ENCODE measurements at places on chromosomes 1 and 21.

GRCh38 chr1:51044199-51044598, 57.8 kb upstream of the C1orf185 start:
- DNase-seq, result no peak

DNA sequence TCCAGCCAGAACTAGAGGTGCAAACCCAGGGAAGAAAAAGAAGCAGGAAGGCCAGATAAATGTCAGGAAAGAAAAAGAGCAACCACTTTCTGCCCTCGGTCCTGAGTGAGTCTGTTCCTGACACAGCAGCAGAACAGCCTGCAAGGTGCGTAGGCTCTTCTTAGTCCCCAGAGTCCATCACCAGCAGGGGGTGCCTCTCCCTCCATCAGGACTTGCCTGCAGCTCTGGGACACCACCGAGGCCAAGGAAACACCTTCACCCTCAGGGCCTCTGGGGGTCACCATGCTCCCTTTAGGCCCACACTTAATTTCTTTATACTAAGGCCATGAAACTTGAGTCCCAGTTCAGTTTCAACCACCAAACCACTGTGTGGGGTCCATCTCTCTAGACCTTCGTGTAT, 43.7 kb upstream of the NFASC start:
- DNase-seq, result no peak

- DNase-seq, result no peak
Observed at GRCh38 chr1:181160998-181161870, 72.7 kb downstream of the IER5 start.

DNA sequence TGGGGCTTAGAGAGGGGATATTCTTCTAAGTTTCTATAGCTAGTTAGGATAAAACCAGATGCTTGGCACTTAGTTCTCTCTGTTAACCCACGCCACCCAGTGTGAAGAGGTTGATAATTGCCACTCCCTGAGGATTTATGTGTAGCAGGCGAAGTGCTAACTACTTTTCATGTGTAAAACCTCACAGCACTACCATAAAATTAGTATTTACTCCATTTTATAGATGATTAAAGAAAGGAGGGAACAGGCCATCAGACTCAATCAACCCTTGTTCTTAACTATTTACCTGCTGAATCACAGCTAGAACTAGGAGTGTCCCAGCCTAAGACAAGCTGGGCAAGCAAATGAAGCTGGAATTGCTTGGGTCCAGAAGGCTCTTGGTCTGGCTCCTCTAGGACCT, 8.9 kb downstream of the LIN28A start:
- no peak for DNase-seq

DNA sequence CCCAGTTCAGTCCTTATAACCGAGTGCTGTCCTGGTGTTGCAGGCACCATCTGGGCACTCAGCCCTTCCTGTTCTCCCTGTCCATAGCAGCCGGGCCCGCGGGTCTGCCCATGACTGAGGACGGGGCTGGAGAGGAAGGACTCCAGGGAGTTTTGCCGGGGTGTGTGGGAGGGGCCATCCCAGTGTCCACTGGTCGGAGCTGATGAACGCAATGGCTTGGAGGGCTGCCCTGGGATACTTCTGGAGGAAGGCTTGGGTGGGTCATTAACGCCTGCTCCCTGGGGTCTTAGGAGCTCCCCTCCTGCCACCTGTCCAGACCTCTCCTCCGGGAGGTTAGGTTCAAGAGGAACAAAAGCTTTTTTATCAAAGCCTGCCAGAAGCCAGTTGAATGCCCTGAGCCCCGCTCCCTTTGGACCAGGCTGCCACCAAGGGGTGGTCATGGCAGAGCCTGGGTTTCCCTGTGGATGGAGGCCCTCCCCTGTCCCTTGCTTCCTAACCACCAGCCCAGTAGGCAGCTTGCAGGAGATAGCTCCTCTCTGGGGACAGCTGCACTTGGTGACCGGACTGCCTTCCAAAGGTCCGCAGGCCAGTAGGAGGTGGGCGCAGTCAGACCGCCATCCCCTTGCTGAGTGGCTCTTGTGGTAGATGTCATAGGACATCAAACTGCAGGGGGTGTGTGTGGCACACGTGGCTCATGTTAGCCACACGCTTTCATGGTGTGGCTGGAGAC, 61.3 kb downstream of the TRIM11 start:
- DNase-seq, result no peak

DNA sequence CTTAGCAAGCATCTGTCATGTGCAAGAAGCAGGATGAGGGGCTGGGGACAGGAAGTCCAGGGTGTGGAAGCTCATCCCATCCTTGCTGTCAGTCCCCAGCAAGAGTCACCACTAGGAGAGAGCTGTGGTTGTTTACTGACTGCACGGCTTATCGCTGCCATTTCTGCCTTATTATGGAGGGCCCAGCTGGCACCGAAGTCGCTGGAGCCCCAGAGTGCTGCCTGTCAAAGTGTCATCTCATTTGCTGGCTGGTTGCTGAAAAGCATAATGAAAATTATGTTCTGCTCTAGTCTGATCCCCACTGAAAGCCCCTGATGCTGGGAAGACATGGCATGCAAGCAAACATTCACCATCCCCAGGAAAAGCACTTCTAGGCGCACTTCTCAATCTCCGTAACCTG, 642.7 kb downstream of the NPHP4 start:
- no peak for DNase-seq

DNA sequence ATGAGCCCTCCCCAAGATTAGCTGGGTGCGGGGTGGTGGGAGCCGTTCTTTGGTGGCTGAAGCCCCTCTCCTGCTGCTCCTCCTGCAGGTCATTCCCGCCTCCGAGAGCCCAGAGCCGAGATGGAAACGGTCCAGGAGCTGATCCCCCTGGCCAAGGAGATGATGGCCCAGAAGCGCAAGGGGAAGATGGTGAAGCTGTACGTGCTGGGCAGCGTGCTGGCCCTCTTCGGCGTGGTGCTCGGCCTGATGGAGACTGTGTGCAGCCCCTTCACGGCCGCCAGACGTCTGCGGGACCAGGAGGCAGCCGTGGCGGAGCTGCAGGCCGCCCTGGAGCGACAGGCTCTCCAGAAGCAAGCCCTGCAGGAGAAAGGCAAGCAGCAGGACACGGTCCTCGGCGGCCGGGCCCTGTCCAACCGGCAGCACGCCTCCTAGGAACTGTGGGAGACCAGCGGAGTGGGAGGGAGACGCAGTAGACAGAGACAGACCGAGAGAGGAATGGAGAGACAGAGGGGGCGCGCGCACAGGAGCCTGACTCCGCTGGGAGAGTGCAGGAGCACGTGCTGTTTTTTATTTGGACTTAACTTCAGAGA, 448 bp downstream of the G0S2 start:
- no peak for DNase-seq

DNA sequence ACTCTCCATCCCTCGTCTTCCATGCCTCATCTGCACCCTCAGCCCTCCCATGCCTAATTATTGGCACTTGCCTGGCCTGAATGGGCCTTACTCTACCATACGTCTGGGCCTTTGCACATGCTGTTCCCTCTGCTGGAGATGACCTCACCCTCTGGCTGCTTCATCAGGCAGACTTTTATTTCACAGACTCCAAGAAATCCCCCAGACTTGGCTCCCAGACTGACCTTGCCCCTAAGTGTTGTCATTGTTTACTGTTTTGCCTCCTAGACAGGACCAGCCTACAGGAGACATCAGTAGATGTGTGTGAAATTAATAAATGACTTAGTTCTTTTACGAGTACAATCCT, 5.2 kb upstream of the AHDC1 start:
- no peak for DNase-seq

- no peak for DNase-seq
Observed at GRCh38 chr1:94778808-94779207, 41.3 kb upstream of the SLC44A3 start.

DNA sequence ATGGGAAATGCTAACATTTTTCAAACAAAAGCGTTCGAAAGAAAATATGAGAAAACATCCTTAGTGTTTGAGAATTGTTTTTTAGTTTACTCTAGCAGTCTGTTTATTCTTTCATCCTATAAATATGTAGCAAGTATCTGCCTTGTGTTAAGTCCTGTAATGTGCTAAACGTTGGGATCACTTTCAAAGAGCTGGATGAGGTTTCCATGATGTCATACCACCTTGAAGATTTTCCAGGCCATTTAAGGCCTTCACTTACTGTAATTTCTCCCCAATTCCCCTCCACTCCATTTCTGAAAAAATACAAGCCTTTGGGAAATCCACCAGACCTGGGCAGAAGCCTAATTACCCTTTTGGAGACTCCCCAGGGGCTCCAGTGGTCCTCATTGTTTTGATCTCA, 24.2 kb upstream of the CTBS start:
- DNase-seq, result no peak

DNA sequence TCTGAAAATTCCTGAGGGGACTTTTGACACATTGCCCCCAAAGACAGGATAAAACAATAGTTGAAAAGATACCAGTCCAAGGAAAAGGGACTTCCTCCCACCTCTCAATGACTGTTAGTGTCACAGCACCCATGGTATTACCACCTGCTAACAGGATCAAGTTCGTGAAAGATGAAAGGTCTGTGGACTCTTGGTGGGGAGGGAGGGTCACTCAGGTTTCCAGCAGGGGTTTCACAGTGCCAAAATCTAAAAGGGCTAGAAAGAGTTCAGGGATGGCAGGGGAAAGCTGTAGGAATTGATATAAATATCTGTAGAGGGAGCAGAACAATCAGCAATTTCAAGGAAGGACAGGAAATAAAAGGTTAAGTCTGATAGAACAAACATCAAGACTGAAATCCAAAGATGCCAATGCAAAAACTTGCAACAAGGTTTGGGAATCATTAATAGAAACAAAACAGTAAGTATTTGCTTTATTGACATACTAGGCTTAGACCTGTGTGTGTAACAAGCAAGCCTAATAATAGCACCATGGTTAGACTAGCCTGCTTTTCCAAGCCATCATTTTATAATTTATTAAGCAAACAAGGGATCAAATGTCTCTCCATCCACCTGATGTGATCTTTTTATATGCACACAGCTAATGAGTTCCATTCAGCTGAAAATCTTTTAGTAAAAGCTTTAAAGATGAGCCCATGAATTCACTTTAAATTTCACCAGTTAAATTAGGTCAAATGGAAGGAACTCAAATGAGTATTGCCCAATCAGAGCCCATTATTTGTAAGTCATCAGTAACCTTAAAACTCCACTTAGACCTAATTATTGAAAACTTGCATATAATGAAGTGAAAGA, 3.7 kb downstream of the MCL1 start:
- no peak for DNase-seq

GRCh38 chr1:109787211-109787844, 23.6 kb upstream of the EPS8L3 start:
- no peak for DNase-seq

DNA sequence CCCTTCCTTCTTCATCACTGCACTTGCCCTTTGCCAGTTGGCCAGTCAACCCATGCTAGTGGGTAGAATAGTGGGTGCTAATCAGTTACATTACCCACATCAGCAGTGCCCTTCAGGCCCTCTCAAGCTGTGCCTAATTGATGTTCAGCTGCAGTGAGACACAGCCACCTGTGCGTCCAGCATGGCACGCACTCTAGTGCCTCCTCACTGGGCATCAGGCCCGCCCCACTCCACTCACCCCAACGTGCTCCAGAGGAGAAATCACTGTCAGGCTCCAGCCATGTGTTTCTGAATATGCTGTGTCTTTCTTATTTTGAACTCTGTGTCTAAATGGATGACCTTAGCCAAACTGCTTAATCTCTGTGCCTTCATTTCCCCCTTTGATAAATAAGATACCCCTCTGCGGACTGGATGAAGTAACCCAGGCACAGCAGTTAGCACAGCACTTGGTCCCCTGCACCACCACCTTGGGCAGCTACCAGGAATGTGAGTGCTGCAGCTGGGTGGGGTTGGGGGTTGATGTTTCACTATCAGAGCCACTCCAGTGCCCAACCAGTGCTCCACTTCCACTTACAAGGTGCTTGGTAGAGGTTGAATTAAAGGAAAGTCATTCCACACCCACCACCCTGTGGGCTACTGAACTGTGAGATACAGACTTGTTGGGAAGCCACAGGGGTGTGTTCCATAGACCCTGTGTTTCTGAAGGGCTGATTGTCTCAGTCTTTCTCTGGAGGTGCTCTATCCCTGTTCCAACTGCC, 8.9 kb upstream of the ADORA3 start:
- DNase-seq, result no peak

DNA sequence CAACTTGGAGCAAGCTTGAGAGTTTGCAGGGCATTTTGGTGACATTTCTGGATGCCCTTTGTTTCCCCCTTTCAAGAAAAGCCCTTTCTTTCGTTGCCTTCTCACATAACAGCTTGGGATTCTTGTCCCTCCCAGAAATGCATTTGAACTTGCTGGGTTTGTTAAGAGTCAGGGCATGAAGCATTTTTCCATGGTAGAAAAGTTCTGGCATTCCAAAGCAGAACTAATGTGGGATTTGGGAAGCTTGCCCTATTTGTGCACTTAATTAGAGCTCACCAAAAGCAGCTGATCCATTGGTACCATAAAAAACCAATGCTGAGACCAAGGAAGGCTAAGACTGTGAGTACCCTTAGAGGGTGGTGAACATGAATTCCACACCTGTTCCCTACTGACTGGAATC, 99.8 kb upstream of the HOOK1 start:
- no peak for DNase-seq

GRCh38 chr1:5745800-5746610, 246.2 kb downstream of the NPHP4 start:
- peak; percentile 15 for DNase-seq

GRCh38 chr1:177927021-177927596, 42.7 kb downstream of the SEC16B start:
- DNase-seq, result no peak

DNA sequence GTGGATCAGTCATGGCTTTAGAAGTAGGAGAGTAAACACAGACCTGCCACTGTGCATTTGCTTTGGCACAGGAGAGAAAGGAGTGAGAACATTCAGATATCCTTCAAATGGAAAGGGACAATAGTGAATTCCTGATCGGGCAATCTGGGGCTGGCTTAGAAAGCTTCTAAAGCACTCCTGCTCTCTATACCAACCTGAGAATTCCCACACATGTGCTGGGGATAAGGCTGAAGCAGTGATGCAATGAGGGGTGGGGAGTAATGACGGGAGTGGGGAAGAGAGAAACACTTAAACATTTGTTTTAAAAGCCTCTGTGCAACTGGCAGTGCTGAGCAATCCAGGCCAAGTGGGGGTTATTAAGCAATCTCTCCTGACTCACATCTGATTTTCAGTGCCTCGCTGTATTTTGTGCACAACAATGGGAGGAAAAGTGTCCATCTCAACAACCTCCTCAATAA, 108.8 kb downstream of the KIAA0319L start:
- no peak for DNase-seq

GRCh38 chr1:74471470-74471869, 40.9 kb downstream of the LRRC53 start:
- DNase-seq, result no peak

DNA sequence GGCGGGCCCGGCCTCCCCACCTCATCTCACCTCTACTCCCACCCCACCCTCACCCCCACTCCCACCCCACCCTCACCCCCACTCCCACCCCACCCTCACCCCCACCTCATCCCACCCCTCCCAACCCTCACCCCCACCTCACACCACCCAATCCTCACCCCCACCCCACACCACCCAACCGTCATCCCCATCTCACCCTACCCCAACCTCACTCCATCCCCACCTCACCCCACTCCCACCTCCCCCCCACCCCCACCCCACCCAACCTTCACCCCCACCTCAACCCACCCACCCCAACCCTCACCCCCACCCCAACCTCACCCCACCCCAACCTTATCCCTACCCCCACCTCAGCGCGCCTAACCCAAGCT, 13.4 kb downstream of the A3GALT2 start:
- no peak for DNase-seq
